ENCODE measurements at places on chromosomes 4 and X.

DNA sequence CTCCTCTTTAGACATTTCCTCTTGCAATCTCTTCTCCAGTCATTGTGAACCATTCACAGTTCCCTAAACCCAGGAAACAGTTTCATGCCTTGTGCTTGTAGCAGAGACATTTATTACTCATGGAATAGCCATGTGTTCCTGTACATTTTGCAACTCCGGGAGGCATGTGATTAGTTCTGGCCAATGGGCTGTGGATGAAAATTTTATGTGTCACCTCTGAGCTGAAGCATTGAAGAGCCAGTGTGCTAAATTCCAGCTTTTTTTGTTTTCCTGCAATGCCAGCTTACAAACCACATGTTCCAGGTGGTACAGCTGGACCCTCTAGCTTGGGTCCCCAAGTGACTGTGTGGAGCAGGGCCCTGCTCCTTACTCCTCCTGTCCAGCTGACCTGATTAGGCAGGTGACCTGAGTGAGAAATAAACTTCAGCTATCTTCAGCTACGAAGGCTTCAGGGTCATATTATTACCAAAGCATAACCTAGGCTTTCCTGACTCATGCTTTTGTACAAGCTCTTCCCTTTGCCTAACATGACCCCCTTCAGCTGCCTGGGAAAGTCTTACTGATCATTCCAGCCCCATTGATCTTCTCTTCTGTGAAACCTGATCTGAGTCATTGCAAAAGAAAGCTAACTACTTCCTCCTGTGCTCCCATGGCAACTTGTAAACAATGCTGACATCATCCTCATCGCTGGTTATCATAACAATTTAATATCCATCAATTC lies 200.4 kb downstream of the PTTG2 start:
- peak; percentile 98 for DNase-seq

GRCh38 chr4:7430368-7430964 lies 4.3 kb downstream of the PSAPL1 start:
- no peak for DNase-seq

DNA sequence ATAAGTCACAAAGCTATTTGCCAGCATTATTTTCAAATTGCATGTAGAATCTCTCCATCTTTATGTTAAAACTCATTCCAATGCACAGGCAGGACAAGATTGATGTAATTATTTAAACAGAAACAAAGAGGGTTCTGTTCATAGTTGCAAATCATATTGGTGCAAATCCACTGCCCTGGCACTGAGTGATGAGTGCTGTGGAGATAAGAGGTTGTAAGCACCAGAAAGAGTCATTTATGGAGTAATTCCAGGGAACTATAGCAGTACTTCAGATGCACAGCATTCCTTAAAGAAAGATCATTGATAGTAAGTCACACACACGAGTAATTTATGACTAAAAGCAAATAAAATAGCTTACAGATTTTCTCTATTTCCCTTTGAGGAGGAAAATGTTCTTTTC lies 337.7 kb upstream of the CTSO start:
- no peak for DNase-seq

DNA sequence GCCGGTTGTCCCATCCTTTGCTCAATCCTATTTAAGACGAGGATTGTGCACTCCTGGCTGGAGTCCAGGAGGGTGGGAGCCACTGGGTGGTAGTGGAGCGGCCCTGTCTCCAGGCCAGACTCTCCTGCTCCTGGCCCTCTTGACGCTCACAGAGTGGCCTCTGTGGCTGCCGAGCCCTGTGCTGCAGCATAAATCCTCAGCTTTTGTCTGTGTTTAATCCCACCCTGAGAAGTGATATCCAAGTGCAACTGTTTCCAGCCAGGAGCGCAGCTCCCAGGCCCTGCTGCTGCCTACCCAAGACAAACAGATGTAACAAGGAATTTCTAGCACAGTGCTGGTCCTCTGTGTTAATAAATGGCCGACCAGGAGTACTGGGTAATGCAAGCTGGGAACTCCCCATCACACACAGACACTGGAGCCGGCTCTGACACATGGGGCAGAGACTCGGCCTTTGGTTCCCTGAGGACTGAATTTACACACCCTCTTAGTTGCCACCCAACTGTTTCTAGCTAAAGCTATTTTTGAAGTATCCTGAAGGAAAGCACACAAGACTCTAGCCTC lies 85.3 kb downstream of the GATB start:
- DNase-seq = no peak

DNA sequence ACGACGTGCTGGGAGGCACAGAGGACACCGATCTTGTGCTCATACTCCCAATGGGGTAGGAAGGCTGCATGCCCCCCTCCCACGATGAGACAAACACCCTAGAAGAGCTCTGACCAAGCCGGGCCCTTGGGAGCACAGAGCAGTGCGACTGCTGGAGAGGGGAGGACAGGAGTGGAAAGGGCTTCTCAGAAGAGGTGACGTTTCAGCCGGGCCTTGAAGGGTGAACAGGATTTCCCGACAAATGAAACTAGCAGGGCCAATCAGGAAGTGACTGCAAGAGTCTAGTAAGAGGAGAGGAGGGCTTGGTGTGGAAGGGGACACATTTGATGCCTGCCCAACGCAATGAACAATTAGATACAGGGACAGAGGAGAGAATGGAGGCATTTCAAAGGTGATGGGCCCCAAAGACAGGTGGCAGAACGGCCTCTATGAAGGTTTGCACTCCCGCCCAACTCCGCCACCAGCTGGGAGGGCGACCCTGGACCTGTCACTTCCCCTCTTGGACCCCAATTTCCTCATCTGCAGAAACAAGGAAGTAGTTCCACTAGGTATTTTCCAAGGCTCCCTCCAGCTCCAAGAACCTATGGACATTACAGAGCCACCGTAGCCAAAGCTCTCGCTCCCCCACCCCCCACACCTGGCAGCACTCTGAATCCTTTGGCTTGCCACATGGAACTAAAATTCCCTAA lies 3.9 kb downstream of the HCFC1 start:
- peak; percentile 57 for DNase-seq

DNA sequence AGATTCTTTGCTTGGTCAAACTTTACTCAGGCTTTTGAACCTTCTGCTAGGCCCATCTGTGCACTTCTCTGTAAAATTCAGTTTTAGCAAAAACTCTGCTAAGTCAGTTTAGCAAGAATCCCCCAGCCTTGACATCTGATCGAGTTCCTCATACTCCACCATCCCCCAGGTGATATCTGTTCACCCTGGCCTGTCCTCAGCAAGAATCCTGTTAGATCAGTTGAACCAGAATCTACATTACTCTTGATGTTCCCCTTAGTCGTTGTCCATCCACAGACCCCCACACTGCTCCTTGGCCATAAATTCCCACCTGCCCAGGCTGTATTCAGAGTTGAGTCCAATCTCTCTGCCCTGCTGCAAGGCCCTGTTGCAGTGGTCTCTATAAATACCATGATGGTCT lies 162.6 kb downstream of the ZNF674 start:
- DNase-seq = no peak

- DNase-seq = peak; percentile 78
Measured at GRCh38 chrX:45172890-45173289, 27.8 kb downstream of the DIPK2B start.

- DNase-seq = no peak
Measured at GRCh38 chr4:171919314-171919713, 106.1 kb downstream of the GALNTL6 start.

- no peak for DNase-seq
Measured at GRCh38 chr4:17029964-17030363, 131.5 kb upstream of the LDB2 start.

GRCh38 chr4:139972305-139972704 lies 181.7 kb downstream of the MAML3 start:
- DNase-seq = peak; percentile 55

DNA sequence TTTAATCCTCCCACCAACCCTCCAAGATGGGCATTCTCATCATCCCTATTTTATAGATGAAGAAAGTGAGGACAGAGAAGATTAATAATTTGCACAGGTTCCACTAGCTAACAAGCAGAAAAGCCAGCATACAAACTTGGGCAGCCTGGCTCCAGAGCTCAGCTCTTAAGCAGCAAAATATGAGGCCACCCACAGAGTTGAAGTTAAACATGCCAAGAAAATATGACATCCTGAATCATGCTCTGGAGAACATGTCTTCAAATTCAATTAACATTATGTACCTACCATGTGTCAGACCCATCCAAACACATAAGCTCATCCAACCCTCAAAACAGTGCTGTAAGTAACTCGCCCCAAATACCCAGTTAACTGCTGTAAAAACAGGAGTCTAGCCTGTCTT lies 33.9 kb downstream of the USP46 start:
- DNase-seq = no peak

DNA sequence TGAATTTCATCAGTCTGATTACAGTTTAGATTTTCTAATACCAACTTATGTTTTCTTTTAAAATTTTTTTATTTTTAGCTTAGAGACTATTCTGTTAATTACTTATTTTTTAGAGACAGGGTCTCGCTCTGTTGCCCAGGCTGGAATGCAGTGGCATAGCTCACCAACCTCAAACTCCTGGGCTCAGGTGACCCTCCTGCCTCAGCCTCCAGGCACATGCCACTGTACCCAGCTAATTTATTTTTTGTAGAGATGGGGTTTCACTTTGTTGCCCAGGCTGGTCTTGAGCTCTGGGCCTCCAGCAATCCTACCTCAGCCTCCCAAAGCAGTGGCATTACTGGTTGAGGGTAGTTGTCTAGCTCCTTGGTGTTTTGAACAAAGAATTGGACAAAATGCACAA lies 102.0 kb downstream of the KLHL8 start:
- no peak for DNase-seq

GRCh38 chr4:10535912-10536311 lies 78.7 kb upstream of the ZNF518B start:
- no peak for DNase-seq

- no peak for DNase-seq
Measured at GRCh38 chrX:138710866-138711341, 613 bp downstream of the FGF13 start.

DNA sequence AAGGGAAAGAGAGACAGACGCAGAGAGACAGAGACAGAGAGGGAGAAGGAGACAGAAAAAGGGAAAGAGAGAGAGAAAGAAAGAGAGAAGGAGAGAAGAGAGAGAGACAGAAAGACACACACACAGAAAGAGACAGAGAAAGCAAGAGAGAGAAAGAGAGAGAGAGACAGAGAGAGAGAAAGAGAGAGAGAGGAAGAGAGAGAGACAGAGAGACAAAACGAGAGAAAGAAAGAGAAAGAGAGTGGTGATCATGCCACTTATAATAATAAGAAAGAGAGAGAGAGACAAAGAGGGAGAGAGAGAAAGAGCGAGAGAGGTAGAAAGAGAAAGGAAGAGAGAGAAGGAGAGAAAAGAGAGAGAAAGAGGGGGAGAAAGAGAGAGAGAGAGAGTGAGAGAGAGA lies 51.4 kb downstream of the SHOX start:
- DNase-seq = no peak

DNA sequence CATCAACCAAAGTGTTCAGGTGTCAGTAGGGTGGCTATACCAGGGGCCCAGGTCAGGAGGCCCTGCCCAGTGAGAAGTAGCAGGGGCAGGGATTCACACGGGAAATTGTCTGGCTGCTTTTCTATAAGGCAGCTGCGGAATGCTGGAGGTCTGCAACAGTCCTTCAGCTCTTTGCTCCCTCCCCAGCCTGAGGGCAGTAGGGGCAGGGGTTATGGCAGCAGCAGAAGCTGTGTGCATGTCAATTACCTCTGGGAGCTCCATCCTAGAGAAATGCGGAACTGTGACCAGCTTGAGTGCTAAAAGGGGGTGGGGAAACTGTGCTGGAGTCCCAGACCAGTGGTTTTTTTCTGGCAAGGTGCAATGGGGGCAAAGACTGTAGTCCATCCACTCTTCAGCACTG lies 810.4 kb downstream of the PCDH7 start:
- DNase-seq = no peak

- DNase-seq = no peak
Measured at GRCh38 chr4:53963336-53963735, 101.1 kb downstream of the CHIC2 start.

DNA sequence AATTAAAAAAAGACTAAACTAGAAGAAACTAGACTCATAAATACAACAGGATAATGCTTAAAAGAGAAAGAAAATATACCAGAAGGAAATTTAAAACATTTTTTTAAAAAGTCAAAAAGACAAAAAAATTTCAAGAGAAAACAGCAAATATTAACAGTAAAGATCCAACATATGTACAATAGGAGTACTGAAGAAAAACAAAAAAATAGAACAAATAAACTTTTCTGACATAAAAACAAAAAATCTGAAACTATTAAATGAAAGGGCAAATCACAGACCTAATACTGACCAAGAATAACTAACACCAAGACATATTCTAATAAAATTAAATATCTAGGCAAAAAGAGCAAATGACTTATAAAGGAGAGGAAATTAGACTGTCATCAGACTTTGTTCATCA lies 11.5 kb downstream of the DNAJB14 start:
- DNase-seq = no peak

- no peak for DNase-seq
Measured at GRCh38 chr4:148961526-148961925, 519.3 kb upstream of the NR3C2 start.

DNA sequence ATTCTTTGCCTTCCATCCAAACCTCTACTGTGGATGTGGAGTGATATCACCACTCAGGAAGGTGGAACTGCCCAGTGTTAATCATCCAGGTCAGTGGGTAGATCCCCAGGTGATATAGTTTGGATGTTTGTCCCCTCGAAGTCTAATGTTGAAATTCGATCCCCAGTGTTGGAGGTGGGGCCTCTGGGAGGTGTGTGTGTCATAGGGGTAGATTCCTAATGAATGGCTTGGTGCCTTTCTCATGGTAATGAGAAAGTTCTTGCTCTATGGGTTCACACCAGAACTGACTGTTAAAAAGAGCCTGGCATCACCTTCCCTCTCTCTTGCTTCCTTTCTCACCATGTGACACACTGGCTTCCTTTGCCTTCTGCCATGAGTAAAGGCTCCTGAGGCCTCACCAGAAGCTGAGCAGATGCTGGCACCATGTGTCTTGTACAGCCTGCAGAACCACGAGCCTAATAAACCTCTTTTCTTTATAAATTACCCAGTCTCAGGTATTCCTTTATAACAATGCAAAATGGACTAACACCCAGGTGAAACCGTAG lies 6.8 kb upstream of the SOWAHB start:
- DNase-seq = no peak

DNA sequence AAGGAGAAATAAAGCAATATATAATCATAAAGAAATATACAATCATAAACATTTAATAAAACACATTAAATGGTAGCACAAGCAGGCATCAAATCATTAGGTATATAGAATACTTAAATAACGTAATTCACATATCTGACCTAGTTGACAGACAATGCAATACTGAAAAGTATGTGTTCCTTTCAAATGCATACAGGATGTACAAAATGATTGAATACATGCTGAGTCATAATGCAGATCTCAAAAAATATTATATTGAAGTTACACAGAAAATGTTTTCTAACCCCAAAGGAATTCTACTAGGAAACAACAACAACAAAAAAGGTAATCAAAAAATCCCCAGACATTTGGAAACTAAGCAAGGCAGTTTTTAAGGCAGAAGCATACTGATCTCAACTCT lies 1072.0 kb upstream of the INTU start:
- no peak for DNase-seq

GRCh38 chrX:150544835-150545770 lies 23.3 kb upstream of the MTM1 start:
- no peak for DNase-seq

GRCh38 chr4:24736066-24736465 lies 59.3 kb upstream of the SOD3 start:
- peak; percentile 14 for DNase-seq

- DNase-seq = peak; percentile 91
Measured at GRCh38 chr4:3074846-3075651, 568 bp downstream of the HTT start.
